ENCODE measurements at places on chromosomes 3 and 15.

GRCh38 chr15:58758141-58758540 is 8.6 kb upstream of the ADAM10 start:
- peak; percentile 52 for DNase-seq

DNA sequence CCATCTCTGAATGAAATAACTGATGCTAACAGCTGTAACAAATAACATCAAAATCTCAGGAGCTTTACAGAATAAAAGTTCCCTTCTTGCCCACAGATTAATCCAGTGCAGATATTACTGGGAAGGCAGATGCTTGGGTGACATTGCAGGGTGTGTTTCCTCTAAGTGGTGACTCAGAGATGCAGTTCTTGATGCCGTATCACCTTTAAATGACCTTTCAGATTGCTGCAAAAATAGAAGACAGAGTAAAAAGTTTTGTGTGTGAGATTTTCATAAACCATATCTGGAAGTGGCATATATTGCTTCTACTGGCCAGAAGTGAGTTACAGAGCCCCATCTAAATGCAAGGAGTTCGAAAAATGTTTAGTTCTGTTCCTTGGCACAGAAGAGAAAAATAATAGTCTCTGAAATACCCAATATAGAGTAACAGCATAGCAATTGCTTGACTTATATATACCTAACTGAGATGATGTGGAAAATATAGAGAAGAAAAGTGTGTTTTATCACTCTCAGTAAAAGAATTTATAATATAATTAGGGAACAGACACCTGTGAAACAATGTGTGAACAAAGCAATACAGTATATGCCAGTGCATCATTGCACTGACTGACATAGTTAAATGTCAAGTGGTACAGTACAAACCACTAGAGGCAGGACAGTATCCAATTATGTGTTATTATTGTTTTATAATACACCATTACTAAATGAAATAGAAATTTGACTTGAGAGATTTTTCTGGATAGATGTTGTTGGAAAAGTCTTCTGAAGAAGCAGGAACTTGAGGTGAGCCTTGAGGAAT is 430.7 kb upstream of the CBLB start:
- DNase-seq = peak; percentile 51

DNA sequence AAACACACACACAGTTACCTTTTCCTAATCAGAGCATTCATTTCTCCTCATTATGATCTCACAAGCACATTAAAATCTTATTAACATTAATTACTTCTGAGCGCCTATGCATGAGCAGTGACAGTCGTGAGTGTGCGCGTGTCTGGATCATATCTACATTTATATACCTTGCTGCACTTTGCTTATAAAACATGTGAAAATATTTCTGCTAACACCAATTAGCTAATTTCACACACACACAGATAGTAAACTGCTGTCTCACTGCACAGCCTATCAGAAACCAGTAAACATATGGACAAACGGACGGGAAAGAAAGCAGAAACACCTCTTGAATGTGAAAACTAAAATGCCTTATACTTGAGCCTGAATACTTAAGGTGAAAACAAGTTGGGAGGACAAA is 64.8 kb downstream of the ZBTB20 start:
- DNase-seq = no peak

- DNase-seq = no peak
Measured at GRCh38 chr3:46194868-46195553, 13.1 kb downstream of the CCR1 start.

GRCh38 chr3:49470714-49471420 is 800 bp downstream of the DAG1 start:
- DNase-seq = peak; percentile 12

- DNase-seq = no peak
Measured at GRCh38 chr15:69755551-69756310, 303.1 kb downstream of the RPLP1 start.

DNA sequence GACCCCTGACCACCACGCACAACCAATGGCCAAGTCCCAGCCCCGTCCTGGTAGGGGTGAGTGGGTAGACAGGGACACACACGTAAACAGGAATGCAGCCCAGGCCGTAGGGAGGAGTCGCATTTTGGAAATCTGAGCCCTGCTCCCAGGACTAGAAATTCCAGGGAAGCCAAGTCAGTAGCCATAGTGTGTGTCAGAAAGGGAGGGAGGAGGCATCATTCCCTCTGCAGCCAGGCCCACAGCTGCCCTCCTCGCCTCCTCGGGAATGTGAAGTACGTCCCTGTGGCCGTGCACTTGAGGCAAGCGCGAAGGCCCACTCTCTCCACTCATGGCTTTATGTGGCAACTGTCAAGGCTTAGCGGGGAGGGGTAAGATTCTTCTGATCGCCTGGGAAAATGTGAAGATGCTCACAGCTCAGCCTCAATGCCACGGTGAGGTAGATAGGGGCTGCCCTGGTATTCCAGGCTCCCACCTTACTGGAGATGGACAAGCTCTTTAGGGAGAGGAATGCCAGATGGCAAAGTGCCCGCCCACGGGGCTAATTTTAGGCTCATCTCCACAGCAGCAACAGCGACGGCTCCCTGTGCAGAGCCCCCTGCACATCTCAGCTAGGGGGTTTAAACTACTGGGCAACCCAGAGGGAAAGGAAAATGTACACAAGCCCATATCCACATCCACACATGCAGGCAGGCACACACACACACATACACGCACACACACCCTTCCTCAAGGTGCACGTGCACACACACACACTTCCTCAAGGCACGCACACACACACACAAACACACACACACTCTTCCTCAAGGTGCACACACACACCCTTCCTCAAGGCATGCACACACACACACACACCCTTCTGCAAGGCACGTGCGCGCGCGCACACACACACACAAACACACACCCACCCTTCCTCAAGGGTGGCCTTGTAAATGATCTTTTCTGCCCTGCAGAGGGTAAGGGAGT is 65.5 kb downstream of the ADCY5 start:
- peak; percentile 58 for DNase-seq

DNA sequence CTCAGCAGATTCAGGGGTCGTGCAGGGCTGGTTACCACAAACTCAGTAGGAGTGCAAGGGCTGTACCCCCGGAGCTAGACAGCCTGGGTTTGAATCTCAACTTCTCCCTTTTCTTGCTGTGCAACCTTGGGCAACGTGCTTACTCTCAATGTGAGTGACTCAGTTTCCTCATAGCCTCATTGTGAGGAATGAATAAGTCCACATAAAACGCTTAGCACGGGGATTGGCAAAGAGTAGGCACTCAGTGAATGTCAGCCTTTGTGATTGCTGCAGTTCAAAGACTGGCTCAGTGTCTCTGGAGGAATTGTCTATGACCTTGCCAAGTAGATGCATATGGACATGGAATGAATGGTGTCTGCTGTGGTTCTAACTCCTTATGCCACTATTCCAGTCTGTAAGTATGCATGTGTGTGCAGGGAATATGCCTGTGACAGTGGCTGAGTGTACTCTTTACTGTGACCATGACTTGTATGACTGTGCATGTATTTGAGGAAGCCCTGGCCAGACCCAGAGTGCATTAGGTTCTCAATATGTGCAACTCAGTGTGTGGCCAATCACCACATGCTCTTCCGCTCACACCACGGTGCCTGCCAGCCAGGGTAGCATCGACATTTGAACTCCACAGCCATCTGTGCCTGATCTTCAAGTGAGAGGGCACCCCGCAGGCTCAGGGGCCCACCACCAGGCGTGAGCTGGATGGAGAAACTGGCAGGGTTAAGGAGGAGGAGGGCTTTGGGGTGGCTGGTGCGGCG is 900 bp upstream of the HYAL3 start:
- peak; percentile 33 for DNase-seq

DNA sequence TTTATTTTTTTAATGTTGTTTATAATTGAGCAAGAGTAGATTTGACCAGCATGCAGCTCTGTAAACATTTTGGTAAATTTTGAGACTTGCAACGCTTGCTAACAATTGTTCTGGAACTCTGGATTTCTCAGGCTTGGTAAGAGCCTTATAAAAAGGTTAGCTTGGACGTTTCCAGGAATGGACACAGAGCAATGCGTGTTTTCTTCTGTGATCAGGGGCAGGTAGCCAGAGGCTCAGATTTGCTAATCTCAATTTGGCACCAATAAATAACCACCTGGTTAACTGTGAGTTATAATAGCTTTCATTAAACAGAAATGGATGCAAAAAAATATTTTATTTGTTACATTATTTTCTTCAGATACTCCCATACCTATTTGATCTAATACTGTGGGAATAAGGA is 39.8 kb downstream of the CADM2 start:
- DNase-seq = no peak

DNA sequence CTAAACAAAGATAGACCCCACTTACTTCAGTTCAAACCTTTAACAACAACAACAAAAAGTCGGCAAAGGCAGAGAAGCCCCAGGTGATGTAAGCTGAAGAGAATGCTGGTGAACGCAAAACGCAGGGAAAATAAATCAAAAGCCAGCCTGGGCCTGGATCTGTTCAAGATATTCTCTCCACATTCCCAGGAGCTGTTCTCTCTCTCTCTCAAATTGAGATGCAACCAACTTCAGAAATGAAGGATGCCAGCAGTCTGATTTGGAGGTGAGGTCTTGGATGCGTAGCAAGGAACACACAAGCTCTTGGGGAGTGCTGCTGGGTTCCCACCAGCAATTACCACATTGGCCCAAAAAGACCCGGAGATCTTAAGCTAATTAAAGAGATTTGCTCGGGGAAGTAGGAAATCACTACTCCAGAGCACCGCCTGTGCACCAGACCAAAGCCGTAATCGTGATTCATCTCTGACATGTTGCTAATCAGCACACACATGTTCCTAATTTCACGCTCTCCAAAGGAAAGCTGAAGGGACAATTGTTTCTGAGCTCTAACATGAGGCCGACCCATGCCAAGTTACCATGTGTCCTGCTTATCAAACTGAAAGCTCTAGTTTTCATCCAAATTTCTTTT is 37.1 kb downstream of the IL17RD start:
- peak; percentile 76 for DNase-seq

GRCh38 chr3:110925798-110926197 is 145.8 kb upstream of the NECTIN3 start:
- DNase-seq = no peak

GRCh38 chr3:194756460-194756779 is 70.7 kb downstream of the FAM43A start:
- no peak for DNase-seq

DNA sequence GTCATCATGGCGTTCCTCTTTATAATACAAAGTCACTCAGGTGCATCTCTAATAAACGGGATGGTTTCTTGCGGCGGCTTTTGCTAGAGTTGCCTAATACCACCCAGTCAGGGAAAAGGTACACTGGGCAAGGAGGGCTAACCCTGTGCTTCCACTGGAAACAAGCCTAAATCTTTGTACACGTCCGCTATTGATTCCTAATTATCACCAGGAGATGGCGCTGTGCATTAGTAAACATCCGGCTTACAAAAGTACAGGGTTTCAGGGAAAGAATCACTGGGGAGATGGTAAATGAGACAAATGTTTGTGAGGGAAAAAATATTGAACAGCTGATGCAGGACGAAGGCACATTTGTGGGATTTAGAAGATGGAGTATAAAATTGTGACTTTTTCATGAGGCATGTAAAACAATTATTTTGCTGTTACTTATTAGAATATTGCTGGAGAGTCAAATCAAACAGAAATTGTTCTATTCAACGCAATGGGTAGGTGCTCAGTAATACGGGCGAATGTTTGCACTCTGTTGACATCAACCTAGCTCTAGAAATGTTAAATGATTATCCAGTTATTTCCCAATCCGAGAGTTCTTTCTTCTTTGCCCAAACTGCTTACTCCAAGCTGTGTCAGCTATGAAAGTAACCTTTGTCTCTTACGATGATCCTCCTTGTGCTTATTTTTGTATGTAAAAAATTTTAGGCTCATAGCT is 50.6 kb downstream of the GMNC start:
- peak; percentile 47 for DNase-seq

DNA sequence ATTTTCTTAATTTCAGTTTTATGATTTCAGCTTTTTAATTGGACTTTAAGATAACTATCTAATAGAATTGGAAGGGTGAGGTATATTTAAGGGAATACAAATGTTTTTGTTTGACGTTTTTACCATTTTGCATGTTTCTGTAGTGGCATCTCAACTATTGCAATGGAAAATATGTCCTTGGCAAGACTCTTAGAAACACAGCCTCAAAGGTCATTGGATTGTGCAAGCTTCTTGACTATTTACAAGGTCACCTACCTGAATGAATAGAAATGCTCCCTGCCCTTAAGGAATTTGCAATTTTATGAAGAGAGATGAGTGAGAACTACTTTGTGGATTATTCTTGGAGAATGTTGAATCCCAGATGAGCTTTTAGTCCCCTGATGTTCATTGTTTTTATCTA is 43.1 kb downstream of the ITPR1 start:
- DNase-seq = no peak

GRCh38 chr3:184379358-184380184 is at the start of gene CHRD:
CHRD (plus strand) TSS chr3:184380054; CDS start chr3:184380319, 265 bp downstream.
- peak; percentile 37 for DNase-seq

GRCh38 chr3:184368586-184369183 is 7.2 kb downstream of the POLR2H start:
- DNase-seq = peak; percentile 71

- no peak for DNase-seq
Measured at GRCh38 chr15:42119446-42119760, 25.0 kb upstream of the PLA2G4D start.

GRCh38 chr3:121491683-121492320 is 54.0 kb downstream of the POLQ start:
- DNase-seq = no peak

DNA sequence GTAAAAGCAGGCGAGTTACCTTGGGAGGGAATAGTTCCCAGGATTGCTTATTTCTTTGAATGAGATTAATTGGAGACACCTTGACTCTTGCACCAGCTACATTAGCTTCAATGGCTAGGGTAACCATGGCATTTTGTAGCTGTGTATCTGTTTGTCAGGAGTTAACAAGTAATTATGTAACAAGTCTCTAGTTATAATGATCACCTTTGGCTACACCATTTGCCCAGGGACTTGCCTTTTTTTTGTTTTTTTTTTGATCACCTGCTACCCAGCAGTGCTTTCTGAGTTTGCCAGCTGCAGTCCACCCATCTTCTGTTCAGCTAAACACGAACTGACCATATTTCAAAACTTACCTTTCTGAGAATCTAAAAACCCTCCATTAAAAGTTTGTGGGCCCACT is 2.2 kb downstream of the MED12L start:
- DNase-seq = no peak

DNA sequence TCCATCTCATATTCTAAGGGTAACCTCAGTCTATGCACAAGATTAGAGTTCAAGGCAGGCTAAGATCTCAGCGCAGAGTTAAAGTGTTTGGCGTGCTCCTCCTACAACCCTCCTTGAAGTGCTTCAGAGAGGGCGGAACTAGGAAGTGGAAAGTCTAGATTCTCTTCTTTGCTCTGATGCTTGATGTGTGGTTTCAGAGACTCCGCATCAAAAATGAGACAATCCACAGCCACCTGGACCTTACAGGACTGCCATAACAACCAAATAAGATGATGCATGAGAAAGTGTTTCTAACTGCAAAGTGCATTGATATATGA is 161.3 kb upstream of the ATP11B start:
- no peak for DNase-seq

GRCh38 chr15:25735550-25736384 is 127.4 kb downstream of the ATP10A start:
- DNase-seq = peak; percentile 3

GRCh38 chr3:4866866-4867265 is 112.4 kb upstream of the BHLHE40 start:
- DNase-seq = peak; percentile 25

GRCh38 chr3:13671482-13672233 is 122.7 kb downstream of the FBLN2 start:
- no peak for DNase-seq
